SK-N-DZ (cell line): ENCODE measurements at places on chromosomes 1 and 21.
A peak's percentile ranks its signal among the peaks of the same experiment; 100 is the strongest.

GRCh38 chr21:44710756-44711326, 531 bp downstream of the TSPEAR start:
- DNase-seq: no peak

DNA sequence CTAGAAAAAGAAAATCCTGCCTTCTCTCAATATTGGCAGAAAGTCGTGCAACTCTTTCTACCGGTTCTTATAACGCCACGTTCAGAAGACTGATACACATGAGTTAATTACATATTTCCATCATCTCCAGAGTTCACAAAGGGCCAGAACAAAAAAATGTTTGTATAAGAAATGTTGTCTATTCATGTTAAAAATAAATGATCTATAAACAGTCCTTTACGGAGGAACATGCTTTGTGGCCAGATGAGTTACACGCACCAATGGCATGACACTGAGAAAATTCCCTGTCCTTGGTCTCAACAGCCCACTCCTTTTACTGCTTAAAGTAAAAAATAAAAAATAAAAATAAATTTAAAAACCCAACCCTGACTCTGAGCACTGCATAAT, 29.5 kb downstream of the C2CD2 start:
- no peak for DNase-seq

DNA sequence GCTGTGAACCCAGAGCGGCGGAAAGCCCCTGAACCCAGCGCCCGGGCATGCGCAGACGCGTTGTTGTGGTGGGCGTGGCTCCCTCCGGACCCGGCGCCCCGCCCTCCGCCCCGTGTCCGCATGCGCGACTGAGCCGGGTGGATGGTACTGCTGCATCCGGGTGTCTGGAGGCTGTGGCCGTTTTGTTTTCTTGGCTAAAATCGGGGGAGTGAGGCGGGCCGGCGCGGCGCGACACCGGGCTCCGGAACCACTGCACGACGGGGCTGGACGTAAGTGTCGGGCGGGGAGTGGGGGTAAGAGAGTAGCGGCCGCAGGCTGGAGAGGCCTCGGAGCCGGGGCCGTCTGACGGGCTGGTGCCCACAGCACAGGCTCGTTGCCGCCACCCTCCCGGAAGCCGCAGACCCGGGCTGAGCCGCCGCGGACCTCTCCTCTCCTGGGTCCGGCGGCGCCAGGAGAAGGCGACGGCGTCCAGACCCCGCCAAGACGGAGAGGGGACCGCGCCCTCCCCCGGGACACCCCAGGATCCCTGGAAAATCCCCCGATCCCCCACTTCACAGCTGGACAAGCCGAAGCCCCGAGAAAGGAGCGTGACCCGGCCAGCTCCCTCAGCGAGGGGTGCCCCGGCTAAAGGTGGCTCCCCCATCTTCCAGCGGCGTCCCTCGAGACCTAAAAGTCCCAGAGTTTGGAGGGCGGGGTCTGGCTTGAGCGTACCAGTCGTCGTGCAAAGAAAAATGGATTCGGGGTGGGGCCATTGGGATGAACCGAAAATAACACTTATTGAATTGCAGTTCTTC, at the start of gene TMEM50A:
TSS of gene TMEM50A (plus strand) at position 147 of the 794 bp plus-strand sequence. CDS start 2,153 bp downstream, outside the sequence.
- peak; percentile 84 for DNase-seq

- DNase-seq: no peak
Measured at GRCh38 chr1:101175466-101175865, 61.4 kb upstream of the S1PR1 start.

- no peak for DNase-seq
Measured at GRCh38 chr1:192907545-192908243, 98.9 kb downstream of the RGS2 start.

- no peak for DNase-seq
Measured at GRCh38 chr1:246528933-246529731, 22.1 kb upstream of the SMYD3 start.

GRCh38 chr1:25869909-25870606, 5.5 kb downstream of the PAQR7 start:
- DNase-seq: no peak

GRCh38 chr1:56547473-56547872, 31.9 kb downstream of the PLPP3 start:
- no peak for DNase-seq

GRCh38 chr1:154626456-154627256, 18.7 kb upstream of the ADAR start:
- DNase-seq: peak; percentile 42

DNA sequence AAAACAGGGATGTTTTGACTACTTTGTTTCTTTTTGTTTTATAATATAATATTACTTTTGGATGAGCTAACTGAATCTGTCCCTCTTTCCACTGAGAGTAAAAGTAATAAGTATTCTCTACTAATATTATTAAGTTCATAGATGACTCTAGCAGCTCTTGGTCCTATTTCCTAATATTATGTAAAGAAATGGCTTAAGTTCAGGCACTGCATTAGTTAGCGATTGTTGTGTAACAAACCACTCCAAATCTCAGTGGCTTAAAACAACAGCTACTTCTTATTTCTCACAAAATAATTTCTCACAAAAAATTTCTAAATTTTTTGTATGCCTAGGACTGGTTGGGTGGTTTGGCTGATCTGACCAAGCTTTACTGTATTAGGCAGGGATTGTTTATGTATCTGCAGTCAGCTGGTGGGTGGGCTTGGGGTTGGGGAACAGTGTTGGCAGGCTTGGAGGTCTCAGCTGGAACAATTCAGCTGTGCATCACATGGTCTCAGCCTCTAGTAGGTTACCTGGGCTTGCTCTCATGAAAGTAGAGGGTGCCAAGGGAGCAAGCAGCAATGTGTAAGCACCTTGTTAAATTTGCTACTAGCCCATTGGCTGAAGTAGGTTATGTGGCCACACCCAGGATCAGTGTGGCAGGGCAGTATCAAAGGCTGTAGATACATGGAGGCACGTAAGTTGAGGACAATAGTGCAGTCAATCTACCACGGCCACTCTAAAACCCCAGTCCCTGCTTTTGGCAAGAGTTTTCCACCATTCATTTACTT, 8.8 kb upstream of the CCT8 start:
- DNase-seq: no peak

DNA sequence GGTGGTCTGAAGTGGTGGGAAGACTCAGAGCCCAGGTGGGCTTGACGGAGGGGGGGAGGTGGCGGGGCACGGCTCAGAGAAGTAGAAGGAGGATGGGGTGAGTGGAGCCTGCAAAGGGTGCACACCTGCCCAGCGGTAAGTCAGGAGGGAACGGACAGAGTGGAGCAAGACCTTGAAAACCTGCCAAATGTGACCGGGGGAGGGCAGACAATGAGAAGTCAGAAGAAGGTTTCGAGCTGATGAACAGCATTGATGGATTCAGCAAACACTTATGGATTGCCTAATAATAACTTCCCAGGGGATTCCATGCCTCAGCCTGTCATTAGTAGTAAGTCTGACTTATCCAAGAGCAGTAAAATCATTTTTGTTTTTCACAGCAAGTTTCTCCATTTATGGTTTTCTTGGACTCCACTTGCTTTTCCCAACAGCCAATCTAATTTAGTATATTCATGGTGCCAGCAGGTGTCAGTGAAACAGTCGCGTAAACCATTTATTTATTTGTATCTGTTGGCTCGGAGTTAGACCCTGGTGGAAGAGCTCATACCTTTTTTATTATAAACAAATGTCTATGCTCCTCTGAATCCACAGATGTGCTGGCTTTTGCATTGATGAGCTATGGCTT, 279.1 kb downstream of the PCP4 start:
- no peak for DNase-seq

DNA sequence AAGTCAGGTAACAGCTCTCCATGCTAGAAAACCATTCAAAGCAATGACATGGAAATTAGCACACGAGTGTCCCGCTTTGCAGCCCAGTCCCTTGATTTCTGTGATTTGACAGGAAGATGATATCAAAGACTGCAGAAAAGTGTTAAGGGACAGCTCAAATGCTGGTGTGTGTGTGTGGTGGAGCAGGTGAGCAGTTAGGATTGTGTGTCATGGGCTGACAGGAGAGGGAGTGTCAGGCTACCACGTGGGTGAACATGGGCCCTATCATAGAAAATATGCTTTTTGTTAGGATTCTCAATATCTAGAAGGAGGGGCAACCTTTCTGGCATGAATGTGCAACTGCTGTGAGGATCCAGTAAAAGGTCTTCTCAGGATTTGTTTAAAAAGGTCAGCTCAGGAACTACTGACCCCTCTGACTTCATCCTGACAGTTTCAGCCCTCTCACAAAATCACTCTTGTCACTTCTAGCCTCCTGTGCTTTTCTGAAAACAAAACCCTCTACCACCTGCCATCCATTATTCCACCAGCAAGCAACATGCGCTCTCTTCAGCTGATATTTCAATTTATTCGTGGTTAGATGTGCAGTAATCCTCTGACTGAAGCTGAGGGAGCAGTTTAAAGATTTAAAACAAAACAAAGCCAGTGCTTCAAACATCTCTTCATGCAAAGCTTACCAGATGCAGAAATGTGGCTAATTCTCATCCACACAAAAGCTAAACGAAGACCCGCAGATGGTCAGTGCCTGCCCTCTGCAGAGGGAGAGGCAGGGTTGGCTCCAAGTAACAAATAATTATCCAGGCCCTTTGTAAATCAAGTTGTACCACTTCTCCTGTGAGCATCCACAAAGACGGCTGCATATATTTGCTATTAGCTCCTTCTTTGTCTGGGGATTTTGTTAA, 397.9 kb downstream of the PTBP2 start:
- no peak for DNase-seq

- DNase-seq: peak; percentile 79
Measured at GRCh38 chr1:155729031-155729898, 40.4 kb downstream of the DAP3 start.

GRCh38 chr1:229599218-229599954, 26.5 kb downstream of the TAF5L start:
- no peak for DNase-seq

GRCh38 chr1:41622859-41623732, 138.6 kb upstream of the EDN2 start:
- no peak for DNase-seq

- DNase-seq: no peak
Measured at GRCh38 chr1:58430421-58431275, 115.9 kb downstream of the OMA1 start.

GRCh38 chr1:167524651-167525050, 6.3 kb upstream of the CD247 start:
- DNase-seq: no peak

DNA sequence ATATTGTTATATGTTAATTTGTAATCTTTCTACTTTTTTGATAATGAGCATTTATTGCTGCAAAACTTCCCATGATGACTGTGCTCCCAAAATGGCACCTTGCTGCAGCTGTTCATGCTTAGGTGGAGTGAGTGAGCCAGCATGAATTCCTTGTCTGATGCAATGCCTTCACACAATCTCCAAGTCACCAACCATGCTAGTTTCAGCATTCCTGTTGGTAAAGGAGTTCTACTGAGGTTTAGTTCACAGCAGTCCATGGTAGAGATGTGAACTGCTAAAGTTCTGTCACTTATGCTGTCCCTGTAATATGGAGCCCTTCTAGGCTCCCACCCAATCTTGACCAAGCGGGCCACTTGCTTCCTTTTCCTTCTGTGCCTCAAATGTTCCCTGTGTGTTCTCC, 26.2 kb upstream of the PRKACB start:
- DNase-seq: no peak

- no peak for DNase-seq
Measured at GRCh38 chr1:21340230-21340945, 50.1 kb upstream of the ECE1 start.

- DNase-seq: no peak
Measured at GRCh38 chr1:197360068-197360467, 92.0 kb downstream of the CRB1 start.

DNA sequence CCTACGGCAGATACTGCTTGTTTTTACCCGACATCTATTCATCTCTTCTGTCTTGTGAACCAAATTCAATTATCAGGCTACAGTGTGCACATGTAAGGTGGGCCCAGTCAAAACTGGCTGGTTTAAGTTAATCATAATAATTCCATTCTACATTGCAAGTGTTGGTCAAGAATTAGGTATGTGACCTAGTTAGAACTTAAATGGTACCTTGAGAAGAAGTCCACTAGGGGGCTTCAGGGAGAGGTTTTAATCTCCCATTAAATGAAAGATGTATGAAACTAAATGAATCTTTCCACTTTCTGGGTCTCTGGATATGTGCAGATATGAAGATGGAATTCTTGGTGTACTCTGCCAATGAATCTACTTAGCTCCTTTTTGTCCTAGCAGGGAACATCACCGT, 187.1 kb downstream of the CDC42BPA start:
- peak; percentile 4 for DNase-seq

DNA sequence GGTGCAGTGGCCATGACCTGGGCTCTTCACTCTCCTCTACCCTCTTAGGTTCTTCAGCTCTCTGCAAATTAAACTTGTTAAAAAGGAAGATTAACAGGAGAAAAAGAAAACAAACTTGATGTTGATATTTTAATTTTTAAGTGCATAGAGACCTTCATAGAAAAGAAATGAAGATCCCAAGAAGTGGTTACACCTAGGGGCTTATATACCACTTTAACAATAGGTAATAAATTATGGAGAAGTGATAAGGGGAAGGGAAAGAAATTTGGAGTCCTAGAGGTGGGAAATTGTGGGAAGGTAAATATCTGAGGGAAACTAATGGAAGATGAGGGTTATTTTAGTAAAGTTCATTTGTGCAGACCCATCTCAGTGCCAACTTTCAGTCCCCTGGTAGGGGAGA, 16.5 kb upstream of the TFF3 start:
- no peak for DNase-seq

DNA sequence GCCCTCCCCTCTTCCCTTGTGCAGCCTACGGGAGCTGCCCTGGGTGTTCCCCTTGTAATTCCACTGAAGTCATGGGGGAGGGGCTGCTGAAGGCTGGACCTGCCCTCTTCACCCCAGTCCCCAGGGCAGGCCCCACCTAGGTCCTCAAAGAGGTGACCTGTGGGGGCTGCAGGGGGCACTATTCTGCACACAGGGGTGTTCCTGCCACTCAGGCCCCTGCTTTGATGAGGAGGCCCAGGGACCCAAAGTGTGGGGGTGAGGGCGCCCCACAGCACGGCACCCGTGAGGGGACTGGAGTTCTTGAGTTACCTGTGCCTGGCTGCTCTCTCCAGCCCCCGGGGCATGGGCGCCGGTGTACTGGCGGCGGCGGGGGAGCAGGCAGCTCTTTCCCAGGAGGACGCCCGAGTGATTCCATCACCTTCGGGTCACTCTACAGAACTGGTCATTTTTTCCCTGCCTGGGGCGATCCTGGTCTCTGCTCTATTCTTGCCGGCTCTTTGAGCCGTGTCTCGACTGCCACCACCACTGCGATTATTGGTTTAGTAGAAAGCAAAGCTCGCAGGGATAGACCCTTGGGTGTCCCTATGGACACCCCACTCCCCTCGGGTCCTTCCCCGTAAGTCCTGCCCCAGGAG, 6.9 kb upstream of the PRDM16 start:
- no peak for DNase-seq

DNA sequence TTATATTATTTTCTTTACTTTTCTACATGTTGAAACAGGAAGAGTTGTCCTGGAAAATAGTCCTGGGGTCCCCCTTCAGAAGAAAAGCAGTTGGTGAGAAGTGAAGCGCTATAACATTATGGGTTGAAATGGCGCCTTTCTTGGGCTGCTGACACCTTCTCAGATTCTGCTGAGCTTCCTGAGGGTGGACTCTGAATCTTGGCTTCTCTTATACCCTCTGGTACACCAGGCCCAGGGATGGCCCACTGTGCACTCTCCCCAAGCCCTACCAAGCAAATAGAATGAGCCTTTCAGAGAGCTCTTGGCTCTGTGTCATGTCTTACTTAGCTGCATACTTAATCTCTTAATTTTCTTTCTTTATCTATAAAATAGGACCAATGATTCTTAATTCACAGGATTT, 42.3 kb downstream of the CD247 start:
- DNase-seq: no peak
